HAP-1 (cell line): ENCODE measurements at places on chromosomes 11 and 22.
A peak's percentile ranks its signal among the peaks of the same experiment; 100 is the strongest.

DNA sequence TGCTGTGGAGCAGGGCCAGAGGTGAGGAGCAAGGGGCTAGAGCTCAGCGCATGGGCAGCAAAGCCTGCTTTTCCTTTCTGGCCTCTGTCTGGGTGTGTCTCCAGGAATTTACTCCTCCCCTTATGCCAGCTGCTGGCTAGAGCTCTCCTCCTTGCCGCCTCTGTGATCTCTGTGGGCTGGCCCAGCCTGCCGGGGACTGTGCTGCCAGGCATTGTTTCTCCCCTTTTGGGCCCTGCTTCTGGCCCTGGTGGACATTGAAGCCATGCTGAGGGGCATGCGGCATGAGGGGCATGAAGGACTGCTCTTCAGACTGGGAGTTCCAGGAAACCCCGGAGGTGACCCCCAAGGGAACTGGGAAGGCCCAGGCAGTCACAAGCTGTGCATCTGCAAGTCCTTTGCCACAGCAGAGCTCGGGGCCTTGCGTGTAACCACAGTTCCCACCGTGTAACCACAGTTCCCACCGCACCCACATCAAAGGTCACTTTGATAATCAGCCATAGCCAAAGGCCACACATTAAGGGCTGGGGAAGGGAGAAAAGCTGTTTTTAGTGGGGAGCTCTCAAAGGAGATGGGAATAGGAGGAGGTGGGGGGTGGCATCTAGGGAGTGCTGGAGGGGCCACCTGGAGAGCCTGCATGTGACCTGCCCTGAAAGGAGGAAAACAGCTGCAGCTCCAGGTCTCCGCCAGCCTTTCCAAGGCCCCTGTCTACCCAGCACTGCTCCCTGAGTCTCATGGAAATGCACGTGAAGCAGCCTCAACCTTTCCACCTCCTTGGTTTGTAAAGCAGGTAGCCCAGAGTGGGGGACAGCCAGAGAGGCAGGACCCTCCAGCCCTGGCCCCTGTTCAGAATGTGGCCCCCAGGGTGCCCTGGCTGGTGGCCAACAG, 62.3 kb downstream of the PPFIBP2 start:
- DNase-seq = no peak

DNA sequence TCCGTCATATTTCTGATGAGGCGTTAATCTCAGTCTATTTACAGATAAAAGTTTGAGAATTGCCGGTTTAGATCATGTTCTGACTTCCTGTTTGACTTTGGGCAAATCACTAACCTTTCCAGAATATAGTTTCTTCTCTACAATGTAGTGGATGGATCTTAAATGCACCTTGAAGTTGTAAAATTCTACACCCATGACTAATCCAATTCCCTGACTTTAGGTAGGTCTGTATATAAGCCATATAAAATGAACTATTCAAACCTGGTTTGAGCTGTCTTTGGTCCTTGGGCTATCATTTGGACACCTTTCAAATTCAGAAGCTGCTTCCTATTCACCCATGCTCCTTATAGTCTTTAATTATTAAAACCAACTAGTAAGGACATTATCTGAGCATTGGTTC, 52.2 kb upstream of the BLID start:
- no peak for DNase-seq

- DNase-seq = no peak
Observed at GRCh38 chr22:21876486-21877176, 9.2 kb upstream of the MAPK1 start.

- DNase-seq = no peak
Observed at GRCh38 chr11:44595006-44595405, 29.5 kb downstream of the CD82 start.

DNA sequence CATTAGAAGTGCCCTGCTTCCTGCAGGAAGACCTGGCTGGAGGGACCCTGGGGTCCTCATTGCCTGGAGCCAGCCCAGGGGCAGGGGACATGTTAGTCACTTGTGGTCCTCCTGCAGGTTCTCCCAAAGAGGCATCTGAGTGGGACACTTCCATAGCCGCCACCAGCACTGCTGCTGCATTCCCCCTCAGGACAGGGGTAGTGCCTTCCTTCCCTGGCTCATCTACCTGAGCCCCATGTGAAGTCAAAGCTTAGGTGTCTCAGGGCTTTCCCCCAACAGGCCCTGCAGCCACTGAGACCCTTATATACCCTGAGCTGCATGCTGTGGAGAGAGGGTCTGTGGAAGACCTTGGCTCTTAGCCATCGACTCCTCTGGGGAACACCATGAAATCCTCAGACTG, 45.0 kb upstream of the VPREB1 start:
- DNase-seq = no peak

- DNase-seq = peak; percentile 11
Observed at GRCh38 chr11:102138223-102138622, 28.0 kb downstream of the YAP1 start.

DNA sequence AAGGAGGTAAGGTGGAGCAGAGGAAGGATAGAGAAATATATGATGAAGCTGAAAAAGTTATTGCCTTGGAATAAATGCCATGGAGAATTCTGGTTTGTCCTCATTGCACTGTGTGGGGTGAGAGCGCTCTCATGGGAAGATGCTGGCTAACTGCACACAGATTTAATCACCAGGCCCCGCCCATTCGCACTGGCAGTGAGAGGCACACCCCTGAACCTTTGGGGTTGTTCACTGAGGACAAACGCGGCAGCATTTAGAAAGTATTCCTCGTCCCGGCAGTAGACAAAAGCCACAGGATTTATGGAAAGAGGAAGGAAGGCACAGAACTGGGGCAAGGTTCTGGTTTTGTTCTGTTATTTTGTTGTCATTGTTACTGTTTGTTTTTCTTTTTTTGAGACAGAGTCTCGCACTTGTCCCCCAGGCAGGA, 70.2 kb downstream of the MED15 start:
- no peak for DNase-seq

DNA sequence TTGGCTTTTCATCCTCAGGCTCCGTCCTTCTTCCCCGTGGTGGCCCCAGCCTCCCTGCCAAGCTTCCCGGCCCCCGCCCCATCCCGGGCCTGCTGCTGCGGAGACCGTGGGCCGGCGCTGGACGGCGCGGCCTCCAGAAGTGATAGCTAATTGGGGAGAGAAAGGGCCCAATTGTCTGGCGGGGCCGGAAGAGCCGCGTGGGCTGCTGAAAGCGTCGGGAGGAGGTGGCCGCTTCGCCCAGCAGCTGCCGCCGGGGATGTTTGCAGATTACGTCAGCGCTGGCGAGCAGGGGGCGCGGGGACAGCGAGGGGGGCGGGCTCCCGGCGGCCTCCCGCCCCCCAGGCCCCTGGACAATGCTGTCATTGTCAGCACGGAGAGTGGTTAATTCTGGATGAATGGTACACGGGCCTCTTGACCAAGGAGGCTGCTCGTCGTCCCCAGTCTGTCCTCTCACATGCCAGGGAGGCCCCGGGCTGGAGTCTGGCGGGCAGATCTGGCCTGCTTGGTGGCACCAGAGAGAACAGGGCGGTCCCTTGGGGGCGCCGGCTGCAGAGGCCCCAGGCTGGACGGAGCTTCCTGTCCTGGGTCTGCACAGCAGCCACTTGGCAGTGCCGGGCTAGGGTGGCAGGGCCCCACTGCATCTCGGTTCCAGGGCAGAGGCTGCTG, 1.6 kb downstream of the SMIM38 start:
- no peak for DNase-seq

DNA sequence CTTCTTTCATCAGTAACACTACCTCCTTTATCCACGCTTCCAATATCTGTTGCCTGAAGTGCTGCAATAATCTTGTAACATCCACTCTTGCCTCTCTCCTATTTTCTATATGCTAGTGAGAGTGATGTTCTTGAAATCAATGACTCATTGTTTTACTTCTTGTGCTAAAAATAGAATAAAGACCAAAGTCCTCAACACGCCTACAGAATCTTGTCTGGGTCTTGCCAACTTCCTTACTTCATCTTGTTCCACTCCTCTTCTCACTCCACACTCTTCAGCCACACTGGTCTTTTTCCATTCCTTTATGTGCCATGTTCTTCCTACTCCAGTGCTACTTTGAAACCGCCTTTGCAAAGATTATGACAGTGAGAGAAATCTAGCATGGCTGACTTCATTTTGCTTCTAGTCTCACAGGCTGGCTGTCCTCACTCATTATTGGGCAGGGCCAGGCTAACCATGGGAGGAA, 136.4 kb downstream of the CCDC81 start:
- DNase-seq = no peak

DNA sequence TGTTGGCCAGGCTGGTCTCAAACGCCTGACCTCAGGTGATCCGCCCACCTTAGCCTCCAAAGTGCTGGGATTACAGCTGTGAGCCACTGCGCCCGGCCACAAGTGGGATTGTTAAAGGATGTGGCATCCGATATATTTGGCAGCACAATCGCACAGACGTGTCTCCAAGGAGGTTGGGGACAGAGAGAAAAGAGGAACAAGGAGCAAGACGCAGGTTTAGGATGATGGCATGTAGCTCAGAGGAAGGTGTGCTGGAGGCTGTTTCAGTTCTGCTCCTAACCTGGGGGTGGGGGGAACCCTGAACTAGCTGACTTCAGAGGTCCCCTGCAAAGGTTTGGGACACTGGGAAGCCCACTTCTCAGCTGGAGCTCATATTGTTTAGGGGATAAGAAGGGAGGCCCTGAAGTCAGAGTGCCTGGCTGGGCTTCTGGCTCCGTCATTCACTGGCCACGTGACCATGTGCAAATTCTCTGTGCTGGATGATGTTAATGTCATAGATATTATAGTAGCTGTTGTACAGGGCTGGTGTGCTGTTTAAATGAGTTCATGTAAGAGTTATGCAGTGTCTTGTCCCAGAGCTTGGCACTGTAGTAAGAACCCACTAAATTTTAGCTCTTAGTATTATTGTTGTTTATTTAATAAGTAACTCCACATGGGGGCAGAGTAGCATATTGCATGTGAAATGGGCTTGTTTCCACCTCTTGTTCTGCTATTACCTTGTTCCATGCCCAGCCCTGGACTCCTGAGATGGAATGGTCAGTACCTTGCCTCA, 129.7 kb downstream of the ST3GAL4 start:
- no peak for DNase-seq

GRCh38 chr22:32411402-32411801, 645 bp downstream of the RTCB start:
- no peak for DNase-seq

- peak; percentile 64 for DNase-seq
Observed at GRCh38 chr22:24938741-24939341, 7.7 kb downstream of the LHFPL7 start.

DNA sequence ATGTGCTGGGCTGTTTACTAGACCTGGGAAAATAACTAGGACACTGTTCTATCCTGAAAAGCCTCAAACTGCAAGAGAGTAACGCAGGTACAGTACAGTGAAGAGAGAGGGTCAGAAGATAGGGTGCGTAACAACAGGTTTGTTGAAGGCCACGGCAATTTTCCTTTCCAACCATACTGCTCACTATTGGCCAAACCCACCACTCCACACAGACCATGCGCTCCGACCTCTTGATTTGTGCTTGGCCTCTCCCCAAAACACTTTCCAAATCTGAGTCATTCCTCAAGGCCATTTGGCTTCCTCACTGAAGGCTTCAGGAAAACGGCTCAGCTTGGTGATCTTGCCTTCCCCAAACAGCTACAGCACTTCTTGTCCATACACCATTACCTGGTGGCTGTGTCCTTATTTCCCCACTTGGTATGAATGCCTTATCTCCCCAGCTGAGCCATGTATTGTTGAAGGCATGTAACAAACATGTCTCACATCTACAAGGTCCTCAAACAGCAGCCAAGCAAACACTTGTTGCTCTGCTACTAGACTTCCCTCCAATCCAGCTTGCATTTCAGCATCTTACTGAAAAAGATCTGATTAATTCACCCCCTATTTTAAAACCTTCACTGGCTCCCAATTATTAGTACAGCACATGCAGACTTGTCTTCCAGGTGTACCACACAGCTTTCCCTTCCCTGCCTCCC, 40.9 kb downstream of the TCF20 start:
- DNase-seq = no peak

DNA sequence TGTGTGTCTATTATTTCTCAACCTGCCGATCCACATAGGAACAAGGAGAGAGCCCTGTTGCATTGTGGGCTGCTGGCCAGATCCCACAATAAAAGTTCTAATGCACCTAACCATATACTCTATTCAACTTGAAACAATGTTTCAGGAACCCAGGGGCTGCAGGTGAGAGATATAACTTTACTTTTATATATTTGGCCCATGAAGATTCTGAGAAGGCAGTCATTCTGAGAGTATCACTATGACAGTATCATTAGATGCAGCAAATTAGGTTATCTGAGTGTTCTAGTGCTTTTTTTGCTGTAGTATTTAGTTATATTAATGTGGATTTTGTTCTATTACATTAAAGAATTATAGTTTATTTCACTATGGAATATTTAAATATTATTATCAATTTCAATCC, 655.1 kb upstream of the ARHGAP42 start:
- DNase-seq = no peak

DNA sequence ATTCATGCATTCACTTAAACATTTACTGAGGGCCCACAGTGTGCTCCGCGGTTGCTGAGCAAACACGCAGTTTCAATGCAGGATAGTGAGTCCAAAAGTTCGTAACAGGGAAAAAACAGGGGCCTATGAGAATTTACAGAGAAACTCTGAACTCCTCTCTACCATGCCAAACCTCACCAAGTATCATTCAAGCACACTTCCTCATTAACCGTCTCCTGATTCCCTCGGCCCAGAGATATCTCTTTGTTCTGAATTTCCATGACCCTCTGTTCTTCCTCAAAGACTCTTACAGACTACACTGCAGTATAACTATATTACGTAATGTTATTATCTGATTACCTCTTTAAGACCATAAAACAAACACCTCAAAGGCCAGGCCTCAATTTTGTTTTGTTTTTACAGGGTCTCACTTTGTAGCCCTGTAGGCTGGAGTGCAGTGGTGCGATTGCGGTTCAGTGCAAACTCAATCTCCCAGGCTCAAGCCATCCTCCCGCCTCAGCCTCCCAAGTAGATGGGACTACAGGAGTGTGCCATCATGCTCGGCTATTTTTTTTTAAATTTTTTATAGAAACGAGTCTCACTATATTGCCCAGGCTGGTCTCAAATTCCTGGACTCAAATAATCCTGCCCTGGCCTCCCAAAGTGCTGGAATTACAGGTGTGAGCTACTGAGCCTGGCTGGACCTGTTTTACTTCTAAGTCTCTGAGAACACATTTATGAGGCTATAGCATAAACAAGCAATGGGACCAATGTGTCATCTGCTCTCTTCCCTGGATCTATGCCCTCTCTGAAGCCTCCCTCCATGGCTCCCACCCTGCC, 3.6 kb downstream of the HPS4 start:
- peak; percentile 21 for DNase-seq

GRCh38 chr22:30881361-30882183, 87.0 kb downstream of the MORC2 start:
- no peak for DNase-seq

DNA sequence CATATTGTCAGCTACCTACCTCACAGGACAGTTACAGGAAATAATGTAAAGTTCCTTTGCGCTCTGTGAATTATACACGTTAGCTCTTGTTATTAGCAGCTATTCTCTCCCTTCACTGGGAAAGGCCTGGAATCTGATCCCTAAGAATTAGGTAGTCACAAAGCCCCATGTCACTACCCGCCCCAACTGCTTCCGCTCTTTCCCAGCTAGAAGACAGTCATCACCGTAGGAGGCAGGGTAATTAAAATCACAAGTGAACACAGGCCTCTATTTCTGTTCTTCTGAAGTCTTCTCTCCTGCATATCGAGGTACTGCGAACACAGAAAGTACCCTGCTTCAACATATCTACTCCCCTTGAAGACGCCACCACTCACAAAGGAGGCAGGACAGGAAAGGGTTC, 12.6 kb upstream of the AHNAK start:
- no peak for DNase-seq
